ENCODE measurements at places on chromosomes 5 and 9.

GRCh38 chr5:112971276-112971675 is 5.3 kb upstream of the DCP2 start:
- no peak for DNase-seq

- DNase-seq = no peak
These were observed 82.3 kb downstream of the SLC1A3 start for GRCh38 chr5:36688722-36689121.

DNA sequence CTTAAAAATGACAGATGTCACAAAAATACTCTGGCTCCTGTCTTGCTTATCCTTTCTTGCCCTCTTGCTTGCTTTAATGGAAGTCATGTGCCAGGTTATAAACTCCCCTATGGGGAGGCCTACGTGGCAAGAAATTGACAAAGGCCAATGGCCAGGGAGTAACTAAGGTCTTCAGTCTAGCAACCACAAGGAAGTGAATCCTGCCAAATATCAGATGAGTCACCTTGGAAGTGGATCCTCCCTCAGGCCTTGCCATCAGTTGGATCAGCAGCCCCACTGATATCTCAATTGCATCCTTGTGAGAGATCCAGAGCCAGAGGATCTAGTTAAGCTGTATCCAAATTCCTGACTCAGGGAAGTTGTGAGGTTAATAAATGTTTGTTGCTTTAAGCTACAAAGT is 82.8 kb downstream of the CAAP1 start:
- peak; percentile 2 for DNase-seq

GRCh38 chr5:14659821-14660607 is 4.5 kb upstream of the OTULIN start:
- DNase-seq = no peak

DNA sequence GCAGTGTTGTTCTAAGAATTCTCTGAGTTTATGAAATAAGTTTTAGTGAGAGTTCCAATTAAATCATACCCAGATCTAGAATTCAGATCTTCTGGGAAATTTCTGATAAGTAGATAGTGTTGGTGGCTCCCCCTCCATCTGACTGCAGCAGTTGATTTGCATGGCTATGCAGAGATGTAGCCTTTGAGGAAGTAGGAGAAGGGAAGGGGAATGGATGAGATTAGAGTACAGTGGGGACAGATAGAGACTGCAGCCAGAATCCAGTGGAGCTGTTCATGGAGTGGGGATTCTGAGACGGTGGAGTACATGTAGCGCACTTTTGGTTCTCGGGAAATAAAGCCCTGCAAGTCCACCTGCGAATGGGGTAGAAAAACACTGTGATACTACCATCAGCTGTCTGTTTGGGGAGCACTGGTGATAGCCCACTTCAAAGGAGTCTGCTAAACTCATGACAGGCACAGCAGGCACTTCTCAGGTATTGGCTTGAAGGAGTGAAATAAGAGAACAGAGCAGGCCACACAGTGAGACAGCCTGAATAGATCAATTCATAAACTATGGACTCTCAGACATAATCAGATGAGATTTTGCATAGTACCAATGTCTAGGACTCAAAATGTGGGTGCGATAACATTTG is 96.8 kb downstream of the ALDH1A1 start:
- no peak for DNase-seq

DNA sequence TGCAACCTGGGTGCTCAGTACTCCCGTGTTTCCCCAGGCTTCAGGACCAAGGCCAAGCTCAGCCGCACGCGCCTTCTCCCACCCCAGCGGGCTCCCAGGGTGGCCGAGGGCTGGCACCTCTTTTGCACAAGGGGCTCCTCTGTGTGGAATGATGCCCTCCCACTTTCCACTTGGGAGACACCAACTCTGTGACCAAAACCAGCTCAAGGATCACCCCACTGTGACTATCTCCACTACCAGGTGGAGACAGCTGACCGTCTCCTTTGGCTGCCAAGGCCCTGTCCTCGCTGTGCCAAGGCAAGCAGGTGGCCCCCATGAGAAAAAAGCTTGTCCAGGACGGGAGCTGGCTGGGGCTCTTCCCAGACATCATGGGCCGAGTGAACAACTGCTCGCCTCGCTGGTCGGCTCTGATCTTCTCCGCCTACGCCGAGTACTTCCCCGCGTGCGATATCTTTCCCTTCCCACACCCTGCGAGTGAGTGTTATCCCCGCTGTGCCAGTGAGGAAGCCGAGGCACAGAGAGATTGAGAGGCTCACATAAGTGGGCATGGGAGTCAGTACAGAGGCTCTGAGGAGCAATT is 132.8 kb downstream of the ZNF354C start:
- DNase-seq = no peak

DNA sequence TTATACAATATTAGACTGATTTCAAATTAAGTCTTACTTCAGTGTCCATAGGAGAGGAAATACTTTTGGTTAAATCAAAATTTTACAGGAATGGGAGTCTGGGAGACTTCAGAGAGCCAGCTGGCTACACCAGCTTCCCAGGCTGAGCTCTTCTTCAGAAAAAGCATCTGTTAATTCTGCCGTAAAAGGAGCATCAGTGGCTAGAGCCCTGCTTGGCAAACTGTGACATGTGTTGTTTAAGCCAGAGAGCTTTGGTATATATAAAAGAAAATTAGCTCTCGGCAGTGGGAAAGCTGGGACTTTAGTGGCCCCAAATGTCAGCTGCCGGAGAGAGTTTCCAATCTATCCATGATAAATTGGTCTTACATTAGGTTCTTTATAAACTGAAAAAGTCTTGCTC is 378.8 kb upstream of the TUSC1 start:
- no peak for DNase-seq

GRCh38 chr9:123689701-123690428 is 240.1 kb downstream of the DENND1A start:
- no peak for DNase-seq

DNA sequence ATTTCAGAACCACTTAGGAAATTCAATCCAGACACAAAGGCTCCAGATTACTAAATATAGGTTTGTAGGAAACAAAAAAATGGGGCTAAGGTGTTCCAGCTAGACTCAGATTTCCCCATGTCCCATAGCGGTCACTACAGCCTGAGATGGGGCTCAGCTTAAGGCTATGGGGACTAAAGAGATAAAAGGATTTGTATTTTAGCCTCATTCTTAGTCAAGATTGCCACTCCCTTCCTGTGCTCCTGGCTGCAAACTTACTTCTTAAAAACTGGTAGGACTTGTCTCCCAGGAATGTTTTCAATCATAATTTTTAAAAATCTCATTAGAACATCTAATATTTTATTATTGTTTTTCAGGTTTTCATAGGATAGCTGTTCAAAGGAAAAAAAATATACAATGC is 253.8 kb upstream of the DAB2 start:
- no peak for DNase-seq

GRCh38 chr9:100959226-100959625 is 69.3 kb upstream of the PLPPR1 start:
- DNase-seq = no peak

- DNase-seq = no peak
These were observed 28.8 kb downstream of the CPLX2 start for GRCh38 chr5:175900157-175900556.

GRCh38 chr5:136065588-136065987 is 36.8 kb downstream of the TGFBI start:
- no peak for DNase-seq

DNA sequence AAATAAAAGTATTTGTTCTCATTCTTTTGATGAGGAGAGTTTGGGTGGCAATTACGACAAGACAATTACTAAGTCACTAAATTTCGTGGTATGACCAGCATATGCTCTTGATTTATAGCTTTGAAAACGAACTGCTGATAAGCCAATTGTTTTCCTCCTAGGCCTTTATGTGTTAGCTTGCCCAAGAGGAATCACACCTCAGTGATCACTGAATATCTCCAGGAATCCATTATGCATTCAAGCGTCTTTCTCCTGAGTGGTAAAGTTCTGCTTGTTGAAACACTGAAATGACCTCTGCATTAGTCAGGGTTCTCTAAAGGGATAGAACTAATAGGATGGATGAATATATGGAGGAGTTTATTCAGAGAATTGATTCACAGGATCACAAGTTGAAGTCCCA is 677.7 kb upstream of the MEF2C start:
- no peak for DNase-seq

- DNase-seq = no peak
These were observed 326.1 kb downstream of the ASTN2 start for GRCh38 chr9:117088786-117089185.

DNA sequence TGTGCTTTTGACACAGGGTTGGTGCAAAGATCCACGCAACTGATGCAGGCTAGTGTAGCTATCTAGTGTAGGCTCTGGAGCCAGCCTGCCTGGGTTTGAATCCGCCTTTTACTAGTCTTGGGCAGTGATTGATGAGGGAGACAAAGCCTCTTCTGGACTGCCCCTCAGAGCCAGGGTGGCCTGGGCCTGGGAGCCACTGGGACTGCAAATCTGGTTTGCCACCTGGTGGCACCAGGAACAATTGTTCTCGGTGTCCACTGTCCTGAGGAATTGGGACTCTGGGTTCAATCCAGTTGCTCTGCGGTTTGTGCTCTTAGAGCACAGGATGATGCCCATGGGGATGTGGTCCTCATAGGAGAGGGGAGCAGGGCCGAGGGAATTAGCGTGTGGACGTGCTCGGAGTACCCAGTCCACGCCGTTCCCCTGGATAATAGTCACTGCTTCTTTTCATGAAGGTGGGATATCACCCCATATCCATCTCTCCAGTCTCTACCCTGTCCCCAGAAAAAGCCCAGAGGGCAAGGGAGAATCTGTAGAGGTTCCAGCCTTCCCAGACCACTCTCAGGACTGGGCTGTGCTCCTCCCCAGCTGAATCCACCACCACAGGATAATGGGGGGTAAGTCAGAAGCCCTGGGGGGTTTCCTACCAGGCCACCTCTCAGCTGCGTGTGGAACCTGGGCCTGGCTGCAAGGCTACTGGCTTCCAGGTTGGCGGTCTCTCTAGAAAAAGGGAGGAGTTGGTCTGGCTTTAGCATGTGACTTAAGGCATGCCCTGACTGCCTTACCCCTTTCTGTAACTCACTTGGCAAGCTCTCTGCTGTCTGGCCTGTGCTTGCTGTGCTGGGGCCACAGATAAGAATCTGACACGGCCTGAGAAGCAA is 1.9 kb downstream of the B4GALT7 start:
- DNase-seq = no peak

DNA sequence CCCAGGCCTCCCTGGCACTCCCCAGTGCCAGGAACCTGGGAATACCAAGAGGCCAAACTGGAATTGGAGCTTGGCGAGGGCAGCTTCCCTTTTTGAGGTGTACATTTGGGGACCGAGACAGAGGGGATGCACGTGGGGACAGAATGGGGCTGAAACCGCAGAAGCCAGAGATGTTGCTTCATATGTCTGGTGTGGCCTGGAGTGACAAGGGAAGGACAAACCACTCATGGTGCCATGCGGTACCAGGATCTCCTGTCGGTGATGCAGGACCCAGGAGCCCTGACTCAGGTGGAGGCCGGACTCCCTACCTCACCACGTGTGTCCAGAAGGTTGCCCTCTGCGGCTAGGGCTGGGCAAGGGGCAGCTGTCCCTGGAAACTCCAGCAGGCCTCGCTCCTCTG is 4.0 kb upstream of the CSF2 start:
- no peak for DNase-seq

DNA sequence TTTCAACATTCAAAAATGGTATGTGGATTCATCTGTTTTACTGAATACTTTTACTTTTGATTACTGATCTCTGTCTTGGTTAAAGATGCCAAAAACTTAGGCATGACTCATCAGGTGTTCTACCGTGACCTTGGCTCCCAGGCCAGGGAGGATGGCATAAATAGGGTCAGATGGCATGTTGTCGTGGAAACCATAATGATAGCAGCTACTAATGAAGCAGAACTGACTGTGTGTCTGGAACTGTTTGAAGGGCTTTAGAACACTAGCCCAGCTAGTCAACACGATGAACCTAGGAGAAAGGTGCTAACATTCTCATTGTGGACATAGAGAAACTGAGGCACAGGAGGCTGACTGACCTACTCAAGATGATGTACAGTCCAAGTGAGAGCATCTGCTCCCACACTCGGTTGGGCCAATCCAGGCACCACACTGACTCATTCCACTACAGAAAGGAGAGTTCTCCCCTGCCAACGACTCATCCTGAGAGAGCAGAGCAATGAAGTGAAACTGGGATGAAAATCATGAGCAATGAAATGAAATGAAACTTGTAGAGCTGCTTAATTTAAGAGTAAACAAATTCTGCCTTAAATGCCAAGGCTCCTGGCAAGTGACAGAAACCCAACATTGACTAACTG is 116.0 kb downstream of the TENT4A start:
- no peak for DNase-seq

- no peak for DNase-seq
These were observed 554.8 kb downstream of the BNC2 start for GRCh38 chr9:16315720-16316119.

DNA sequence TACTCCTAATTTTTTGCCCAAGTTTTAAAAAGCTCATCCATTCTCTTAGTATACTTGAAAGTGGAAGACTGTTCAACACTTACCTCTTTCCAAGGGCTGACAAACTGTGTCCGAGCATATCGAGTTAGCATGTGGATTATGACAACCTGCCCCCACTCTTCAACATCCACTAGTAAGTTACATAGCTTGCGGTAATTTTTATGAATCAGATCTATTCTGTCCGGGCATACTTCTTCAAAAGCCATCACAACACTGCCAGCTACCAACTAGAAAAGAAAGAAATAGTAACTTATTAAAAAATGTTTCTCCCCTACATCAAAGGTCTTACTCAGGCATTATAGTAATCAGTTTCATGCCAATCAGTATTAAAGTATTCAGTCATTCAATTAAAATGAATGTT is 78.5 kb downstream of the AP3B1 start:
- no peak for DNase-seq

DNA sequence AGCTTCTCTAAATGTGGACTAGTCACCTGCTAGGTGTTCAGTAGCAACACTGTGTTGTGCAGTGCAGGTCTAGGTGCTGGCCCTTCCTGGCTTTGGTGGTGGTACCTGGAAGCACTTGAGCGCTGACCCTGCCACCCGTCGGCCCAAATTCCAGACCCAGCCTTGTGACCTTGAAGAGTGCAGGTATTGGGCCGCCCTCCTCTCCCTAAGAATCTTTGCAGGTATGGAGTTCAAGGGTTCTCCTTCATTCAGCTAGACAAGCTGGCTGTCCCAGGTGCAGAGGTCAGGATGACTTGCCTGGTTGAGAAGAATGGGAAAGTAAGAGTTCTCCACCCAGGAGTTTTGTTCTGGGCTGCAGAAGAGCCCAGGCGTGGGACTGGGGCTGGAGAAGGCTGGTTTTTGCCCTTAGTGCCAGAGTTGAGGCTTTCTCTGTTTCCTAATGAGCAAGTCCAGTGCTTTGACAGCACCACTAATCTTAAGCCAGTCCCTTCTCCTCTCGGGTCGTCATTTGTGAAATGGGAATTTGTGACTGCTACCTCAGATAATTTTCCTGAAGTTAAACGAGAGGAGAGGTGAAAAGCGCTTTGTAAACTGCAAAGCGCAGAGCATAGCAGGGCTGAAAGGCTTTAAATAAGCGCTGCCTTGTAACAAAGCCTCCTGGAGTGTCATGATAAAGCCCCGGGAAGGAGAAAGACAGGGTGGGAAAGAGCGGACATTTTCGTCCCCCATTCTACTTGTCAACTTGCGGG is 4.0 kb downstream of the FOXE1 start:
- no peak for DNase-seq
